ENCODE measurements at places on chromosomes 12 and 14.

DNA sequence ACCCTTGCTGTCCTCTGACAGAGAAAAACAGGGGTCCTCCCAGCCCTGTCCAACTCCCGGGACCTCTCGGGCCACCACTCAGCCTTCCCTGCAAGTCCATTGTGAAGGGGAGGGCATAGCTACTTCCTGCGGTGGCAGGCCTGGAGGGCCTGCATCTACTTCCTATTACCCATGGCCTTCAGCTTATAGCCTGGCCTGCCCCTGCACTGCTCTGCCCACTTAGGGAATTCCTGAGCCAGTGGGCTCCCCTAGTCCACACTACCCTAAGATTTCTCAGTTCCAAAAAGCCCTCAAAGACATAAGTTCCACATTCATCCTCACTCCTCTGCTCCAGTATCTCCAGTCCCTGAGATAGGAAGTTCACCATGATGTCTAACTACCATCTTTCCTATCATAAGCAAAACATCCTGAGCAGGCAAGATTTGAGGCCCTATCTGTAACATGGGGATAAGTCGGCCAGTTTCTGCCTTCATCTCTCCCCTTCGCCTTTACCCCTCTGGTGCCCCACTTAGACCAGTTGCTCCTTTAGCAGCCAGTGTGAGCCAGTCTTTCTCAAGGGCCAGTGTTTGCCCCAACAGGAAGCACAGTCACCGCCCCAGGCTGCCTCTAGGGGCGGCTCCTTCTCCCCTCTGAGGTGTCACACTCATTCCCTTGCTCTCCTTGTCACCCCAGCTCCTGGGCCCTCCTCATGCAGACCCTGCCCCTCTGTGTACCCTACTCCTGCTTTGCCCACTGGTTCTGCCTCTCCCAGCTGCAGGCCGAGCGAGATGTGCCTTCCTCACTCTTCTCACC lies 10.9 kb downstream of the HDAC7 start:
- no peak for DNase-seq

GRCh38 chr14:91352053-91352452 lies 65.6 kb downstream of the CCDC88C start:
- DNase-seq = no peak

GRCh38 chr12:116604951-116605641 lies 45.9 kb downstream of the MAP1LC3B2 start:
- DNase-seq = no peak

GRCh38 chr12:1796515-1797010 lies 23.8 kb upstream of the LRTM2 start:
- DNase-seq = no peak

DNA sequence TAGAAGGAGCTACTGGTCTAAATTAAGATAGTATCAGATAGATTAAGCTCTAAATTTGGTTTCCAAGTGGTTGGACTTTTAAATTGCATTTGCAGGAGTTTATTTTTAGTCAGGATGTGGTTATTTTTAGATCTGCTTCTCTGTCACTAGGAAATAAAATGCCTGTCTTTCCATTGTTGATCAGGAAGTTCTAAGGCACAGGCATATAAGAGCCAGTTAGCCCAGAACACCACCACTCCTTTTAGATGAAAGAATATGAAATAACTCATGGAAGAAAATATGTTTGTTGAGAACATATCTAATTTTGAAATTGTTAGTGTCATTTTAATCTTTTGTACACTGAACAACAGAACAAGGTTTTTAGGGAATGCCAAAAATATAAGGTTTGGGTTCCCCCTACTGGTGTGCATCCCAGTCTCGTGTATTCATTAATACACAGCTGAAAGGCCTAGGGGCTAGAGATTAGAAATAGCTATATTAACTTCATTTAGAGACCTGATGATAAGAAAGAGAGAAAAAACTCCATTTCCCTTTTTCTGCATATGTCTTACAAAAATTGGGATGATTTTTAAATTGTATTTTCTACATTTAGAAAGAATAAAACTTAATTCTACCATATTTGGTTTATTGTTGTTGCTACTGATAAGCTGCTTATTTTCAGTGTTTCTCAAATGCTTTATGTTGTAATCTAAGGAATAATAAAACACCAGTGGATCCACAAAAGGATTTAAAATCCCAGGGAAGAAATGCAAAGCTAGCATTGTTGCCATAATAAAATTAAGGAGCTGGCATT lies 67.2 kb downstream of the RIC8B start:
- no peak for DNase-seq

- no peak for DNase-seq
Measured at GRCh38 chr12:71138011-71138410, 19.8 kb downstream of the TSPAN8 start.

DNA sequence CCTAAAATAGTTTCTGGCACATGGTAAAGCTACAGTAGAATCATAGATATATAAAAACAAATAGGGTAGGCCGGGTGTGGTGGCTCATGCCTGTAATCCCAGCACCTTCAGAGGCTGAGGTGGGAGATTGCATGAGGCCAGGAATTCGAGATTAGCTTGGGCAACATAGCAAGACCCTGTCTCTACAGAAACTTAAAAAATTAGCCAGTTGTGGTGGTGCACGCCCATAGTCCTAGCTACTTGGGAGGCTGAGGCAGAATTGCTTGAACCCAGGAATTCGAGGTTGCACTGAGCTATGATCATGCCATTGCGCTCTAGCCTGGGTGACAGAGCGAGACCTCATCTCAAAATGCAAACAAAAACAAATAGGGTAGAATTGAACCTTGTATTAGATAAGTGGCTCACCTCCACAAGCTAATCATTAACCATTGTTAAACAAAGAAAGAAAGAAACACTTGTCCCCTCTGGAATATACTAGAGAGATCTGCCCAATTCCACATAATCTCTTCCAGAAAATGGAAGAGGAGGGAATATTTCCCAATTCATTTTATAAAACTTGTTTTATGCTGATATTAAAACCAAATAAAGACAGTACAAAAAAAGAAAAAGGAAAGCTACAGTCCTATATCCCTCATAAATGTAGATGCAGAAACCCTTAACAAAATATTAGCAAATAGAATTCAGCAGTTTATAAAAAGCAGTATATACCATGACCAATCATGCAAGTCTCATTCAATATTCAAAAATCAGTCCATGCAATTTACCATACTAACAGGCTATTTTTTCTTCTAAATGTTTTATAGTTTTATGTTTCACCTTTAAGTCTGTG lies 22.7 kb upstream of the DHRS2 start:
- DNase-seq = no peak

GRCh38 chr12:120230974-120231315 lies 30.0 kb upstream of the RPLP0 start:
- DNase-seq = no peak

- DNase-seq = no peak
Measured at GRCh38 chr14:56185992-56186391, 67.8 kb downstream of the PELI2 start.

DNA sequence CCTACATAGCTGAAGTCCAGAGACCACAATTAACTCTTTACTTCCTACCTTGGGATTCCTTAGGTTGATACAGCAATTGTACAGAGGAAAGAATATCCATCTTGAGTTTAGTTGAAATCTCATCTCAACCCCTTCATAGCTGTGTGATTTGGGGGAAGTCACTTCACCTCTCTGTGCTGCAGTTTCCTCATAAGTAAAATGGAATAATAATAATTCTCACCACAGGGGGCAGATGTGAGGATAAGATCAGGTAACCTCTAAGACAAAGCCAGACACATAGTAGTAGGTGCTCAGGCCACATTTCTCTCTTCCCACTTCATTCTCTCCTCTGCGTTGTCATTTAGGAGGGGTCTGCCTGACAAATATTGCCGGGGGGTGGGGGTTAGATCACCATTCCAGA lies 6.7 kb downstream of the FOXN4 start:
- no peak for DNase-seq

GRCh38 chr12:46369474-46370379 lies 2.8 kb downstream of the SLC38A2 start:
- DNase-seq = no peak

DNA sequence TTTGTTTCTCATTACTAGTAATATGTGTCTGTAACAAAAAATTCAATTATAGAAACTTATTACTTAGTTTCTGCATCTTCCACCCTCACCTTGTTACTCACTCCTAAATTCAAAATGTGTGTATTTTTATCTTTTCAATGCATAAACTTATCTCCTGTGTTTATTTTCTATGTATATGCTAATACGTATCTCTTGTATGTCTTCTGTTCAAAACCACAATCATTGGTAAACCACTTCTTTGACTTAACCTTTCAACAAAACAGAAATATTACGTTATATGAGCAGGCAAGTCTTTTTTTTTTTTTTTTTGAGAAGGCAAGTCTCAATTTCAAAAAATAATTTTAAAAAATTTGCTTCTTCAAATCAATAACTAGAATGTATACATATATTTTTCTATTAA lies 39.2 kb upstream of the RPH3A start:
- DNase-seq = no peak

DNA sequence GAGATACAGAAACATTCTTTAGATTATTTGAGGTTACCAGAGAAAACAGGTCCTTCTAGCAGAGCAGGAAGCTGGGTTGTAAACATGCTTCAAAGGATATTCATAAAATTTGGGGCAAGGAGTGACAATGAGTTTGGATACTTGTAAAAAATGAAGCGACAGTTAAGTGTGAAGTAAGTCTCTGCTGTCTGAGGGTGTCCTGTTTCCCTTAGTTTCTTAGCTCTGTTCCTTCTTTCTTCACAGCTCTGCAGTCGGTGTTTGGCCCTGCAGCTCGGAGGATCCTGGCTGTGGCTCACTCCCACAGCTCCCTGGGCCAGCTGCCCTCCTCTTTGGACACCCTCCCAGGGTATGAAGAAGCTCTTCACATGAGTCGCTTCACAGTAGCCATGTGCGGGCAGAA lies 10.8 kb downstream of the TMEM52B start:
- no peak for DNase-seq

DNA sequence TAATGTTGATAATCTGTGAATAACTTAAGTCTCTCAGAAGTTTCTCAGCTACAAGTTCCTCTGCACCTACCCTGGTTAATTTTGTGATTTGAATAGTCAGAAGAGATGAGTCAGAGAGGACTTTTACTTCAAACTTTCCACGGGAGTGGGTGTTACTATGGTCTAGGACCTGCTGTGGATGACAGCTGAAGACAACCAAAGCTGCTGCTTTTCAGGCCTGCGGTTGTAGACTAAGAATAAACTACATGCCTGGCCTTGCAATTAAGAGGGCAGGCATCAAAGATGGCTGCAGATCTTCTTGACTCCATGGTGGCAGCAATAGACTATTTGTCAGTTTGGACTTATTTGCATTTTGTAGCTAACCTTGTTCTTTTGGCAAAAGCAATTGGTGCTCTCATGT lies 227.1 kb upstream of the KRR1 start:
- DNase-seq = no peak

DNA sequence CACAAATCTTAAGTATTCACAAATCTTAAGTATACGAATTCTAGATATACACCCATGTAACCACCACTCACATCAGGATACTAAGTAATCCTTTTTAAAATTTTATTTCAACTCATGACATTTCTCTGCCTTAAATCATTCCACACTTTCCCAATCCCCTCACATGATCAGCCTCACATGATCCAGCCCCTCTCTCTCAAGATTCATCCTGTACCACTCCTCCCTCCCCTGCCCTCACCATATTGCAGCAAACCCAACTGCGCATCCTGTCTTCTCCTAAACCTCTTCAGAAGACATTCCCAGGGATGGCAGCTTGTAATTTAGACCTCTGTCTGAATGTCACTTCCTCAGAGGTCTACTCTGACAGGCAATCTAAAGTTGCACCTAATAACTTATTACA lies 1.7 kb upstream of the EIF4B start:
- DNase-seq = no peak
